ENCODE measurements at places on chromosomes 13 and 19. TPM values are rescaled to one million over a fixed set of nuclear protein-coding genes. Genes with fewer than 3 reads are reported as not detected.

Gene KRTDAP
- total RNA-seq, result not detected

Gene OR7G2
- not detected for total RNA-seq

Gene LRRC8E
- total RNA-seq, result 5.5 TPM

Gene LGALS7B
- not detected for total RNA-seq

All from aortic smooth muscle cell (primary cell).